Memory B cell (primary cell): ENCODE measurements at places on chromosomes 1 and 21.

- H3K36me3 ChIP-seq = no peaks in the 10 kb centered on the region
- H3K27ac ChIP-seq = no peak overlapping the region
- no peak for DNase-seq
- H3K4me1 ChIP-seq = no peaks in the 10 kb centered on the region
- no peaks in the 10 kb centered on the region for H3K27me3 ChIP-seq
- no peak overlapping the region for H3K4me3 ChIP-seq
Observed at GRCh38 chr21:28237661-28238060, 755.0 kb downstream of the LTN1 start.

- H3K27me3 ChIP-seq = no peaks in the 10 kb centered on the region
- H3K4me3 ChIP-seq = no peak overlapping the region
- no peaks in the 10 kb centered on the region for H3K4me1 ChIP-seq
- no peak overlapping the region for H3K27ac ChIP-seq
Observed at GRCh38 chr1:53766831-53767405, 28.0 kb upstream of the GLIS1 start.

- H3K4me1 ChIP-seq = peaks cover 7% of the 10 kb centered on the region
- H3K36me3 ChIP-seq = peaks cover 2% of the 10 kb centered on the region
- no peak overlapping the region for H3K27ac ChIP-seq
- H3K4me3 ChIP-seq = no peak overlapping the region
Observed at GRCh38 chr1:19057784-19058475, 101.5 kb upstream of the IFFO2 start.

DNA sequence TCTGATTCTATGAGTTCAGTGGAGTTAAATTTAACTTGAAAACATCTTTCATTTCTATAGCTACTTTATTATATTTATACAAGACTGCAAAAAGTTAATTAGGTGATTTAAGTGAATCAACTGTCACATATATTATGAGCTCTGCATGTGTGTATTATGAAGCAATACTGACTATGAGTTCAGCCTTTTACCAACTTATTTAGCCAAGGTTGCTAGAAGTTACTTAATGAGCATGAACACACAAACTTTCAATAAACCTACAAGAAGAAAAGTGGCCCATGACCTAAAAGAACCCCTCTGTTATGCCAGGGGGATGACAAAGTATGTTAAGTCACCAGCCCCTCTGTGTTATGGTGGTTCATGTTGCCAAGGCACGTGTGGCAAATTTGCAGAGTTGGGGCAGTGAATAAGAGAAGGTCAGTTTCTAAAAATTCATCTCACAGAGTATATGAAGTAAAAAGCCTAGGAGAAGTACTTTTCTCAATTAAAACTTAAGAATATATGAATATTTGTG is 86.7 kb upstream of the LYPLAL1 start:
- peaks cover 38% of the 10 kb centered on the region for H3K4me1 ChIP-seq
- H3K27ac ChIP-seq = peak overlapping the region; percentile 97
- H3K27me3 ChIP-seq = no peaks in the 10 kb centered on the region
- peaks cover 2% of the 10 kb centered on the region for H3K36me3 ChIP-seq
- H3K4me3 ChIP-seq = no peak overlapping the region

DNA sequence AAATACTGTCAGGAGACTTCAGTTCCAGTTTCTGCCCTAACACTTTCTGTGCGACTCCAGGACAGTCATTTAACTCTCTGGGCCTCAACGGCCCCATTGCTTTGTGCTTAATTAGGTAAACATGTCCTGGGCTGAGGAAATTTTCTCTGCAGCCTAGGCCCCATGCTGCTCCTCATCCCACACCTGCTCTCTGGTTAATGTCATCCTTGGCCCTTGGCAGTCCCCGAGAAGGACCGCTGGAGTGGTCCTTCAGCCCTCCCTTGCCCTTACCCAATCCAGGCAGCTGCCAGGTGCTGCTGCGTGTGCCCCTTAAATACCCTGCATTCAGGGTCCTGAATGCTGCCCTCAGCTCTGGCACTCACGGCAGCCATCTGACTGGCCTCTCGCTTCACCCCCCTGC is 18.7 kb downstream of the UBL4B start:
- H3K27ac ChIP-seq = no peak overlapping the region
- peaks cover 2% of the 10 kb centered on the region for H3K4me1 ChIP-seq
- H3K27me3 ChIP-seq = peaks cover 29% of the 10 kb centered on the region

- DNase-seq = no peak
- no peaks in the 10 kb centered on the region for H3K36me3 ChIP-seq
- H3K4me1 ChIP-seq = peaks cover 9% of the 10 kb centered on the region
- H3K27me3 ChIP-seq = peaks cover 11% of the 10 kb centered on the region
Observed at GRCh38 chr1:86503406-86504136, 34.8 kb downstream of the CLCA1 start.

- H3K36me3 ChIP-seq = peaks cover 10% of the 10 kb centered on the region
- H3K4me3 ChIP-seq = no peak overlapping the region
- DNase-seq = no peak
- H3K27me3 ChIP-seq = no peaks in the 10 kb centered on the region
- H3K27ac ChIP-seq = no peak overlapping the region
Observed at GRCh38 chr1:100188617-100189016, 10.6 kb upstream of the LRRC39 start.

DNA sequence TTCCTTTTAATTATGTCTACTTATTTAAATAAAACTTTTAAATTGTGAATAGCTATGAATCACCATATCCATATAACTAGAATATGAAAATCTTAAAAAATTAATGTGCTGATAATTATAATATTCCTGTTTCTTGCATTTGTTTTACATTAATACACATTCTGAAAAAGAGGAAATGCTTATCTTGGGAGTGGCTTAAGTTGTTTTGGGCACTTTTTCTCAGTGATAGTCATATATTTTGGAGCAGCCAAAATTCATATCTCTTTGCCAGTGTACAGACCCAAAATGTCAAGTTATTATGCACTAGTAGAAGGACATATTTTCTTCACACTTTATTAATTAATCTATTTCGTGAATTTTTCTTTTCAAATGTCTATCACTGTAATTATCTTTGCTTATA is 838.5 kb downstream of the USP25 start:
- no peak overlapping the region for H3K27ac ChIP-seq
- no peak for DNase-seq
- no peak overlapping the region for H3K4me3 ChIP-seq
- no peaks in the 10 kb centered on the region for H3K4me1 ChIP-seq
- H3K27me3 ChIP-seq = no peaks in the 10 kb centered on the region
- no peaks in the 10 kb centered on the region for H3K36me3 ChIP-seq

DNA sequence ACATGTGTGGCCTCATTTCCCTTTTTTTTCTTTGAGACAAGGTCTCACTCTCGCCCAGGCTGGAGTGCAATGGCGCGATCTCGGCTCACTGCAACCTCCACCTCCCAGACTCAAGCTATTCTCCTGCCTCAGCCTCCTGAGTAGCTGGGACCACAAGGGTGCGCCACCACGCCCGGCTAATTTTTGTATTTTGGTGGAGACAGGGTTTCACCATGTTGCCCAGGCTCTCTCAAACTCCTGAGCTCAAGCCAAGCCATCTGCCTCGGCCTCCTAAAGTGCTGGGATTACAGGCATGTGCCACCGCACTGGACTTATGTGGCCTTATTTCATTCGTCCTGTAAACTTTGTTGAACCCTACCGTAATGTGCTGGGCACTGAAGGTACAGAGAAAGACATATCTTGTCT is 569 bp upstream of the WARS2 start:
- H3K4me1 ChIP-seq = peaks cover 18% of the 10 kb centered on the region
- no peak overlapping the region for H3K4me3 ChIP-seq
- H3K27me3 ChIP-seq = no peaks in the 10 kb centered on the region
- peaks cover 2% of the 10 kb centered on the region for H3K36me3 ChIP-seq
- DNase-seq = no peak
- H3K27ac ChIP-seq = no peak overlapping the region

DNA sequence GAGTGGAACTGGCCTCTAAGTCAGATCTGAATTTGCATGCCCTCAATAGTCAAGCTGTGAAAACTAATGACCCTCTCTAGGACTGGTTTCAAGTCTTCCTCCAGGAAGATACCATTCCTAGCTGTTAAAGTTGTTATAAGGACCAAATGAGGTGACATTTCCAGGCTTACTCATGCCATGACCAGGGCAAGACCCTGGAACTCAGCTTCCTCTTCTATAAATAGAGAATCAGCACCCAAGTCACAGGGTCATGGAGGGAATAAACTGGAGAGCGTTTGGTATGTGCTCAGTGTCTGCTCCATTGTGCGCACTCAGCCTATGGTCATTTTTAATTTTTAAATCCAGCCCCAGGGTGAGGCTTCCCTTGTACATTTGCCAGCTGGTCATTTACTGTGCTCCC is 2.5 kb downstream of the S100A9 start:
- peaks cover 12% of the 10 kb centered on the region for H3K4me1 ChIP-seq
- peaks cover 25% of the 10 kb centered on the region for H3K27me3 ChIP-seq
- no peak for DNase-seq
- H3K4me3 ChIP-seq = no peak overlapping the region
- no peaks in the 10 kb centered on the region for H3K36me3 ChIP-seq

DNA sequence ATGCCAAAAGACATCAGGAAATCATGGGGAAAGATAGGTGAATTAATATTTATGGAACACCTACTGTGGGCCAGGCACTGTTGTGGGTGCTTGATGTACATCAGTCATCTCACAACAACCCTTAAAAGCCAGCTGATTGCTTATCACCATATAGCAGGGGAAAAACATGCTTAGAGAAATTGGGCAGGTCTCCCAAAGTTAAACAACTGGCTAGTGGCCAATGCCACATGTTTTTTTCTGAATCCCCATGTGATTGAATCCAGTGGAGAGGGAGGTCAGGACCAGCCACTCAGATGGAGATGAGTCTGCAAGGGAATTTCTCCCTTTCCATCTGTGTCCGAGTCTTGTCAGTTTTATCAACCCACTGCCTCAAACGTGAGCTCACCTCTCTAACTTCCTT is 33.5 kb downstream of the UTP25 start:
- H3K36me3 ChIP-seq = peaks cover 10% of the 10 kb centered on the region
- no peak for DNase-seq
- no peaks in the 10 kb centered on the region for H3K4me1 ChIP-seq
- no peak overlapping the region for H3K27ac ChIP-seq
- no peak overlapping the region for H3K4me3 ChIP-seq
- peaks cover 8% of the 10 kb centered on the region for H3K27me3 ChIP-seq

- no peak overlapping the region for H3K27ac ChIP-seq
- H3K4me3 ChIP-seq = no peak overlapping the region
- peaks cover 16% of the 10 kb centered on the region for H3K4me1 ChIP-seq
- no peaks in the 10 kb centered on the region for H3K36me3 ChIP-seq
- no peaks in the 10 kb centered on the region for H3K27me3 ChIP-seq
- no peak for DNase-seq
Observed at GRCh38 chr1:27047914-27048313, 35.3 kb upstream of the TENT5B start.

DNA sequence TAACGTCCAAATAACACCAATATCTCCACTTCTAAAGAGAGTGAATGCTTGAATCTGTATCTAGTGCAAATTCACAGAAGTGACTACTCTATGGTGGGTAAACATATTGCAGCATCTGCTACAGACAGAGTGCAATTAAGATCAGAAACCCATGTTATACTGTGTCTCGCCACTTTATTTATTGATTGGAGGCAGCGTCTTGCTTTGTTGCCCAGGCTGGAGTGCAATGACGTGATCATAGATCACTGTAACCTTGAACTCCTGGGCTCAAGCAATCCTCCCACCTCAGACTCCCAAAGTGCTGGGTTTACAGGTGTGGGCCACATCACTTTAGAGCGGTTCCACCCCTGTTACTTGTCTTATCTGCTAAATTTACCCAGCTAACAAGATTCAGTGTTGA is 57.0 kb downstream of the HLCS start:
- H3K4me1 ChIP-seq = peaks cover 4% of the 10 kb centered on the region
- peaks cover 7% of the 10 kb centered on the region for H3K36me3 ChIP-seq
- DNase-seq = no peak
- no peaks in the 10 kb centered on the region for H3K27me3 ChIP-seq

DNA sequence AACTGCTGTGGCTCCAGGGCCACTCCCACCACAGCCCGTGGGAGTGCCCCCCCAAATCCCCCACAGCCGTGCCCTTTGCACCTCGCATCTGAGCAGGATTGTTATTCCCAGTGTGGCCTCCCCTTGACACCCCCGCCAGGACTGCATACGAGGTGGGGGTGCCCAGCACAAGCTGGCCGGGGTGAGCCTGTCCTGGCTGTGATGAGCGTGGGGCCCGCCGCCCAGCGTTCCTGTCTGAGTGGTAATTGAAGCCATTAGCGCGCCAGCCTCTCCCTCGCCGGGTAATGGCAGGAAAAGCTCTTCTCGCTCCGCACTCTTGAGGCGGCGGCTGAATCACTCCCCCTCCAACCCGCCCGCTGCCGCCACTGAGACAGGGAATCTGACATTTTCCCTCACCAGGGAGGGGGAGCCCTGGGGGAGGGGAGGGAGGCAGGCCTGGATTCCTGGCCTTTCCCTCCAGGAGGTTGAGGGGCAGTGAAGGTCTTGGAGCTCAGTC is 27.7 kb downstream of the PTPRF start:
- peaks cover 13% of the 10 kb centered on the region for H3K27me3 ChIP-seq
- no peaks in the 10 kb centered on the region for H3K4me1 ChIP-seq
- DNase-seq = no peak
- H3K36me3 ChIP-seq = no peaks in the 10 kb centered on the region
- H3K4me3 ChIP-seq = no peak overlapping the region

DNA sequence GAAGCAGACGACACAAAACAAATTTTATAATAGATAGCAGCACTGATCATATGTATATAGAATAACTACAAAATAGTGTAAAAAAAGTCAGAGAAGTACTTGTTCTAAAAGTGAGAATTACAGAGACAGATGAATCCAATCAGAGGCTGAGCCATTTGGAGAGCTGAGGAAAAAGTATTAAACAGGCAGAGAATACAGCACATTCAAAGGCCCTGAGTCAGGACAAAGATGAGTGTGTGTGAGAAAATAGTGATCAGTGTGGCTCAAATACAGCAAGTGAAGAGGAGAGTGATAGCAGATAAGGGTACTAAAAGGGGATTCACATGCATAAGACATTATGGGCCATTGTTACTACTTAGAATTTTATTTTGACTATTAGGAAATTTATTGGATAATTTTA is 430.6 kb upstream of the BRINP3 start:
- no peak overlapping the region for H3K27ac ChIP-seq
- no peak overlapping the region for H3K4me3 ChIP-seq
- no peak for DNase-seq
- H3K36me3 ChIP-seq = no peaks in the 10 kb centered on the region

- no peaks in the 10 kb centered on the region for H3K36me3 ChIP-seq
- H3K4me3 ChIP-seq = no peak overlapping the region
- no peaks in the 10 kb centered on the region for H3K4me1 ChIP-seq
- no peaks in the 10 kb centered on the region for H3K27me3 ChIP-seq
Observed at GRCh38 chr1:82600314-82600713, 799.6 kb downstream of the ADGRL2 start.
